Hematopoietic multipotent progenitor cell treated with erythropoietin and hydrocortisone succinate and interleukin-3 and kit ligand, for 8 days (in vitro differentiated cells): ENCODE measurements at places on chromosomes 16 and 17.

DNA sequence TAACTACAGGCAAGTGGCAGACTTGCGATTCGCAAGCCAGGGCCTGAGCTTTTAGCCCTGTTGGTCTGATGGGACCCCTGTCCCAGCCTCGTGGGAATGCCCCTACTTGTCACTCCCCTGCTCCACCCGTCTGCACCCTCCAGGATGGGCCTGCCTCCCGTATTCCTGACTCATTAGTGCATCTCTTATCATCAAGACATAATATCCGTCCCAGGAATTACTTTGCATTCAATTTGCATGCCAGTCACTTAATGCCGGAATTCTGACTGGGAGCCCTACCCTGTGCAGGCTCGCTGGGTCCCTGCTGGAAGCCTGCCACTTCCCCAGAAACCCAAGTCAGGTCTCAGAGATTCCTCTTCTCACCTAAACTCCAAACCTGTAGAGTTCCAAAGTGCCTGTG lies 3.3 kb downstream of the PRSS53 start:
- no peak for DNase-seq

DNA sequence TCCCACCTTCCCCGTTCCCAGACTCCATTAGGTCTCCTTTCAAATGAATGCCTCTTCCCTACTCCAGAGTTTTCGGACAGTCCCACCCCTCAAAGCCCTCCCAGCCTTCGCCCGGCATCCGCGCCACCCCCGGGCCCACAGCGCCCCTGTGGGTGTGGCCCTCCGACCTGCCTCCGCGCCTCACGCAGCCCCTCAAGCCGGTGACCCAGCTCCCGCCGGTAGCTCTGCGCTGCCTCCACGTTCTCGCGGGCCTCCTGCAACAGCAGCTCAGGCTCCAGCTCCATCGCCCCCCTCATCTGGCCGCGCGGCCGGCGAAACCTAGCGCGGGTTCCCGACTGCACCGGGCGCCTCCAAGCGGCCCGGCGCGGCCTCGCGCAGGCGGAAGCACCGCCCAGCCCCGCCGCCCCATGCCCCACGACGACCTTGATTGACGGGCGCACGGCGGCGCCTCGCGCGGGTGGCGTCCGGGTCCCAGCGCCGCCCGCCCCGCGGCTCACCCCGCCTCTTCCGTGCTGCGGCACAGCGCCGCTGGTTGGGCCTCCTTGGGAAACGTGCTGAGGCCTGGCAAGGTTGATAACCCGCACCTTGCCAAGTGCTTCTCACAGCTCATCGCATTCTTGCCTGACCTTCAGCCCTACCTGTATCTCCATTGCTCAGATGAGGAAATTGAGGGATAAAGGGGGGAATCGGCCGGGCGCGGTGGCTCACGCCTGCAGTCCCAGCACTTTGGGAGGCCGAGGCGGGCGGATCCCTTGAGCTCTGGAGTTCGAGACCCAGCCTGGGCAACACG lies at the start of gene CRLF3:
CRLF3 (minus strand) TSS at position 337 of the 790 bp plus-strand sequence; CDS start at position 296, 41 bp downstream.
- DNase-seq, result peak; percentile 93

DNA sequence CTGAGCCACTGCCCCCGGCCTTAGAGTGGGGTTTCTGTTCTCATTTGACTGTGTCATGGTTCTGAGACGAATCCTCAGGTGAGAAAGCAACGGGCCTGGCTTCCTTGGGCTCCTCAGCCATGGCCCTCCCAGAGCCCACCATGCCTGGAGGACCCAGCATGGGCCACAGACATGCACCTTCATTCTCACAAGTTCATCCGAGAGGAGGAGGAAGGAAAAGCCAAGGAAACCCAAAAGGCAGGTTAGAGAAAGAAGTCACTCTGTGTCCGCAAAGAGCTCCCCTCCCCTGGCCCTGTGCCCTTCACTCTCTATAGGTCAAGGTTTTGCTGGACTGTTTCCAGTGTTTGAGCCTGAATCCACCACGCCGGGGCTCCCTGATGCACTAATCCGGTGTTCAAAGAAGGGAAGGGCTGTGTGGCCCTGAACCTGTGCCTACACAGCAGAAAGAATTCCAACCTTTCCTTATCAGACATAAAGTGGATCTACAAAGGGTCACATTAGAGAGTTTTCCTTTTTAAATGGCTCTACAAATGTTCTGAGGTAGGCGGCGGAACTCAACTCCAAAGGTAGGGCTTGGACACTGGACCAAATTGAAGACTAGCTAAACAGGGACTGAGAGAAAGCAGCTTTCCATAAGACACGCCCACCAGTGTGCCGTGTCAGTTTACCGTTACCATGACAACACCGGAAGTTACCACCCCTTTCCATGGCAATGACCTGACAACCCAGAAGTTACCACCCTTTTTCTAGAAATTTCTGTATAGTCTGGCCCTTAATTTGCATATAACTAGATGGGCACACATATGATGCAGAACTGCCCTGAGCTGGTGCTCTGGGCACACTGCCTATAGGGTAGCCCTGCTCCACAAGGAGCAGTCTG lies 15.9 kb upstream of the PECAM1 start:
- peak; percentile 45 for DNase-seq

GRCh38 chr16:85704011-85704410 lies 15.3 kb upstream of the GINS2 start:
- DNase-seq, result no peak

DNA sequence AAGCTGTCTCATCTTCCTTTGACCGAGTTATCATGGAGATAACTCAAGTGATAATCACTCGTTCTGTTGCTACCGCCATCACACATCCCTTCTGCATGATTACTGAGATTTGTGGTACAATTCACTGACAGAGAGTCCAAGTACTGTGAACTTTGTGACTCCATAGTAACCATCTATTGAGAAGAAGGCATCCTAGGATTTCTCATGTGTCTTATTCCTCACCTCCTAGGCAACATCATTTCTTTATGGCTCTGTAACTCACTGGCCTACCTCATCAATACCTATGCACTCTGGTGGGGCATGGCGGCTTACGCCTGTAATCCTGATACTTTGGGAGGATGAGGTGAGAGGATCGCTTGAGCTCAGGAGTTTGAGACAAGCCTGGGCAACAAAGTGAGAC lies 19.4 kb downstream of the DRC7 start:
- no peak for DNase-seq

GRCh38 chr16:58027916-58028455 lies 2.4 kb downstream of the MMP15 start:
- DNase-seq, result no peak

DNA sequence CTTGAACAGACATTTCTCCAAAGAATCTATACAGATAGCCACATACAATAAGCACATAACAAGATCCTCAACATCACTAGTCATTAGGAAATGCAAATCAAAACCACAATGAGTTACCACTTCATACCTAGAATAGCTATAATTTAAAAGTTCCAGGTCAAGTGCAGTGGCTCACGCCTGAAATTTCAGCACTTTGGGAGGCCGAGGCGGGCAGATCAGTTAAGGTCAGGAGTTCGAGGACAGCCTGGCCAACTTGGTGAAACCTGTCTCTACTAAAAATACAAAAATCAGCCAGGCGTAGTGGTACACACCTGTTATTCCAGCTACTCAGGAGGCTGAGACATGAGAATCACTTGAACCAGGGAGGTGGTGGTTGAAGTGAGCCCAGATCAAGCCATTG lies 19.9 kb downstream of the RANBP10 start:
- no peak for DNase-seq

GRCh38 chr17:78484271-78485246 lies 92.6 kb downstream of the DNAH17 start:
- DNase-seq, result no peak

- DNase-seq, result peak; percentile 87
These were observed 13.8 kb downstream of the THRA start for GRCh38 chr17:40076591-40076990.
